Ammon's horn (tissue), 1 donor: ENCODE measurements at places on chromosomes 12 and 14.

- peak; percentile 13 for DNase-seq
Measured at GRCh38 chr12:92242907-92243306, 97.3 kb upstream of the BTG1 start.

GRCh38 chr14:96673706-96674105, 123.5 kb upstream of the VRK1 start:
- no peak for DNase-seq

DNA sequence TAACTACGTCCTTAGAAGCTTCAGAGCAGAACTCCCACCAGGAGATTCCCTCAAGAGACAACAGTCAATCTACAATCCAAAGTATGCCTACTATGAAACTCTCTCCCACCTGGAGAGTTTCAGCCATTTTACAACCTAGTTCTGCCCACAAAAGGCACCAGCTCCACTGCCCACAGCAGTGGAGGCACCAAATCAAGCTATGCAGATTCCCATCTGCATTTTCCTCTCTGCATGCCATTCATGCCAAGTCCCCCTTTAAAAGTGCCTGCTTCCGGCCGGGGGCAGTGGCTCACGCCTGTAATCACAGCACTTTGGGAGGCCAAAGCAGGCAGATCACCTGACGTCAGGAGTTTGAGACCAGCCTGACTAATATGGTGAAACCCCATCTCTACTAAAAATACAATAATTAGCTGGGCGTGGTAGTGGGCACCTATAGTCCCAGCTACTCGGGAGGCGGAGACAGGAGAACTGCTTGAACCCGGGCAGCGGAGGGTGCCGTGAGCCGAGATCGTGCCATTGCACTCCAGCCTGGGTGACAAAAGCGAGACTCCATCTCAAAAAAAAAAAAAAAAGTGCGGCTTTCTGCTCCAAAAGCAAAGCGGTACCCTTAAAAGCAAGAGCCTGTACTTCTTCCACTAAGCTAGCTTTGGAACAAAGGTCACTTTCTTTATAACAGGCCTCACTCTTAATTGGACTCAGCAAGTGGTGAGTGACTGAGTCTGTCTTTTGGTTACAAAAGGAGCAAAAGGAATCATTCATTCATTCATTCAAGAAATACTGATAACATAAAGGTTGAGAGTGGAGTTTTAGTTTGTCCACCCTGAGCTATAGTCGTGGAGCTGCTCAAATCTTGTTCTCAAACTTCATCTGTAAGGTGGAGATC, 10.1 kb upstream of the DLGAP5 start:
- DNase-seq, result no peak

GRCh38 chr14:94364037-94364436, 24.4 kb downstream of the SERPINA1 start:
- no peak for DNase-seq

GRCh38 chr14:91350483-91350812, 67.2 kb downstream of the CCDC88C start:
- DNase-seq, result no peak

- DNase-seq, result peak; percentile 14
Measured at GRCh38 chr12:63079791-63080502, 71.1 kb downstream of the AVPR1A start.

DNA sequence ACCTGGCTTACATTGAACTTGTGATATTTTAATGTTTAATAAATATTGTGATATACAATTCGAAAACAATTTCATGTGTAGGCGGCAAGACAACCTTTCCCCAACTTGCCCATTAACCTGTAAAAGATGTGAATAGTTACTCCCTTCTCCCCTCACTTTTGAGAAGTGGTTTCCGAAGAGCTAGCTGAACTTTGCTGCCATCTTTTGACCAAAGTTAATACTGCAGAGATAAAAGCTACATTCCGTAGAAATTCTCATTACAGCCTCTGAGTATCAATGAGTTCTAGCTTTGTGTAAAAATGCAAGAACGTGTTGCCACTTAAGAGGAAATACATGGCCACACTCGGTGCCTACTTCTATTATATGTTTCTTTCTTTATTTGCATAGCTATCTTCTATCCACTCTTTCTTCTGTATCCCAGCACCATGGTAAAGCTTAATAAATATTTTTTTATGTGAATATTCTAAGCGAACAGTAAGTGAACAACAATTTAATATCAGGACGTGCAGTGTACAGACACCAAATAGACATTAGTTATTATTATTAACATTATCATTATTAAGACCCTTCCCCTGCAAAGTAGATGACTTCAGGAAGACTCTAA, 105.1 kb upstream of the TMEM260 start:
- DNase-seq, result peak; percentile 54

DNA sequence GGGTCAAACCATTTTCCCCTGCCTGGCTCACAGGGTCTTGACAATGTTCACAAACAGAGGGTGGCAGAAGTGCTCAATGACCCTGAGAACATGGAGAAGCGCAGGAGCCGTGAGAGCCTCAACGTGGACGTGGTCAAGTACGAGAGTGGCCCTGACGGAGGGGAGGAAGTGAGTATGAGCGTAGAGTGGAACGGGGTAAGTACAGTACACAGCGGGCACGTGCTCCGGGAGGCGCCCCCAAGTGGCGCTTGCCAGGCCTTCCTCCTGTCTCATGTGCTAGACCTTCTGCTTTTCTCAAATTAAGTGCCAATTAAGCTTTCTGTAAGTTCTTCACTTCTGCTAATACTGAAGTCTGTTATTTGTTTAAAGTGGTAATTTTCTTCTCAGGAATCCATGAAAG, 35.9 kb downstream of the XRCC3 start:
- no peak for DNase-seq

DNA sequence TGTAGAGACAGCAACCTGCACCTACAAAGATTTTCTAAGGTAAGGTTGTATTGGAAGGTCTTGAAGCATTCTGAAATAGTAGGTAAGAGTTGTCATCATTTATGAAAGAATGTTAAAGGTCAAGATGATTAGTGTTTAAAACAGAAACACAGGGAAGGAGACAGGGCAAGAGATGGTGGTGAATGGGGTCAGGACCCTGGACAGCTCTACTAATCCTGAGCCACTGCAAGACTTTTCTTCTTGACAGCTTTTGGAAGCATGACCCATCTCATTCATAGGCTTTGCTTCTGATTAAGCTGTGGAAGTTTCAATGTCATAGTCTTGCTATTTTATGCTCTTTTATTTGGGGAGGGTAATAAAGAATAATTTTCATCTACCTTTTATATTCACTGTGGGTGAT, 75.5 kb upstream of the CAND1 start:
- no peak for DNase-seq
